COR-L47 (cell line): ENCODE measurements at places on chromosomes 5 and 9.

- peak; percentile 92 for DNase-seq
These were observed at the start of gene FCHO2 for GRCh38 chr5:72955768-72956323. Gene FCHO2 (plus strand): TSS chr5:72956041. CDS start chr5:72956097, 56 bp downstream.

GRCh38 chr9:117487555-117488175 lies 72.8 kb upstream of the ASTN2 start:
- DNase-seq: peak; percentile 95

DNA sequence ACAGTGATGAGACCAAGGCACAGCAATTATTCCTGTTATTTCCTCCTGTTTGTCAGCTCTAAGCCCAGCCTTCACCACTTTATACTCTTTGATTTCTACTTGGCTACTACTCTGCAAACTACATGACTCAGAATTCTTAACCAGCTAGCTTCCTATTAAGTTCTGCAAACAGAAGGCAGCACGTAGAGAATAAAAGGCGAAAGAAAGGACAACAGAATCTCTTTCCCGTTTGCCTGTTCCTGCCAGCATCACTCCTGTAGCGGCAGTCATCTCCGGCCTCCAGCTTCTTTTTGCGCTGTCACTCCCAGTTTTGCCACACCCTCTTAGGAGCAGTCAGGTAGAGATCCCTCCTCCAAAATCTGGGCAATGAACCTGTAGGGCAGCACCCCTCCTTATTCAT lies 29.9 kb downstream of the DPYSL3 start:
- peak; percentile 36 for DNase-seq

DNA sequence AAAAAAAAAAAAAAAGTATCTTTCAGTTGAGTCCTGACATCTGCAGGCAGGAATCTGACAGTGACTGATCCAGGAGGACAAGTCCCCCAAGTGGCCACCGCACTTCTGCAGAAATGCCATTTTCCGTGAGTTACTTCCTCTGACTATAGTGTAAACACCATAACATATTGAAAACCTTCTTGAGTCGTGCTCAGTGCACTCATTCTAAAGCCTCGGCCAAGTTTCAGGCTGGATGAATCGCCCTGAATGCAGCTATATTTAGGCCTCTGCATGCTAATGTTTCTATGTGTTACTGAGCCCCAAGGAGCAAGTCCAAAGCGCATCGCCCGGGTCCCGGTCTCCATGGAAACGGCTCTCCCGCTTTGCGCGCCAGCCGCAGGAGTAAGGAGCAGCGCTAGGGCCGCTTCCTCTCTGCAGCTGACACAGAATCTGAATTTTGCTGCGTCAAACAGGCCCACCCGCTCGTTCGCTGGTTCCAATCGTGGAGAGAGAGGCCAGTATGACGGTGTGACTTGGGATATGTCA lies 335.4 kb downstream of the MSX2 start:
- peak; percentile 70 for DNase-seq

DNA sequence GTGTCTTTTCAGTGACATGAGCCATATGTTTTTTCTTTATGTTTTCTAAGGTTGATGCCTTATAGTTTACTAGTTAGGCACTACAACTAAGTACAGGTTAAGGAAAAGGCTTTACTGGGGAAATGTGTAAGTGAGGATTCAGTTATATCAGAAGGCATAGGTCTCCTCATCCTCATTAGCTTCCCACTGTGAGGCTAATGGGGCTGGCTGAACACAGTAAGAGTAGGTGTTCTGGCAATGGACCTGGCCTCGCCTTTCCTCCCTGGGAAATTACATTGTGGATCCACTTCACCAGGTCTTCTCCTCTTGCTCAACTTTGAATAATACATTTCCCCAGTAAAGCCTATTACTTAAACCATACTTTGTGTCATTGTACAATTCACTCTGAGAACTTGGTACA lies 225.5 kb downstream of the PTPRD start:
- DNase-seq: no peak

- DNase-seq: no peak
These were observed 1677.7 kb downstream of the EFNA5 start for GRCh38 chr5:105993027-105993426.
